NCI-H526 treated with DMSO at 0.1 percent for 48 hours (cell line): ENCODE measurements at places on chromosomes 12 and 14.

GRCh38 chr12:40227447-40227846 lies 2.6 kb downstream of the LRRK2 start:
- DNase-seq = no peak

DNA sequence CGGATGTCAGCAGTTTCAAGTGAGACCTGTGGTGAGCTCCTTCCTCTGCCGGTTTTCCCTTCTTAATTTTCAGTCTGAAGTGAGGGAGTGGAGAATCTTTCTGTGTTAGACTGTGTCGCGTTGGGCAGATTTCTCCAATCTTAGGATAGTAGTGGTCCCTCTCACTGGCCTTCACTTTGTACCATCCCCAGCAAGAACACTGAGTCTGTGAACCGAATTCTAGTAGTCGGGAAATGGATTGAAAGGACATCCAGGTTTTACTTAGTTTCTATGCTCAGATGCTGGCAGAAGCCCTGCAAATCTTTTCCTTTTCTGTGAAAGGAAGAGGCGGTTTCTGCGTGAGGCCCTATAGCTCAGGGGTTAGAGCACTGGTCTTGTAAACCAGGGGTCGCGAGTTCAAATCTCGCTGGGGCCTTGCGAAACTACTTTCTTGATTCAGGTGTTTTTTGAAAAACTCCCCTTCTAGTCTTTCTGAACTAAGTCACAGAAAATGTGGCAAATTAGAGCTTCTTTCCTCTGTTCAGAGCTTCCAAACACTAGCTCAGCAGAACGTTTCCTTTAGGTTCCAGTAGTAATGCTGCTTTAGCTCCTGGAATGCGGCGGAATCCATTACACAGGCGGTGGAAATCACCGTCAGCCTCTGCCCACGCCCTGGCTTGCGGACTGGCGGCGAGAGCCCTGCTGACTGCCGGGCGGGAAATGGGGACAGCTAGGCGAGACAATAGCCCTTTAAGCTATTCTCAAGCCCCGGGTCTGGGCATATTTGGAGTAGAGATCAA lies 2.8 kb upstream of the RNASE4 start:
- DNase-seq = peak; percentile 60

GRCh38 chr12:62291864-62292760 lies 31.9 kb downstream of the USP15 start:
- no peak for DNase-seq

GRCh38 chr12:60863421-60863820 lies 1267.6 kb downstream of the SLC16A7 start:
- DNase-seq = no peak

DNA sequence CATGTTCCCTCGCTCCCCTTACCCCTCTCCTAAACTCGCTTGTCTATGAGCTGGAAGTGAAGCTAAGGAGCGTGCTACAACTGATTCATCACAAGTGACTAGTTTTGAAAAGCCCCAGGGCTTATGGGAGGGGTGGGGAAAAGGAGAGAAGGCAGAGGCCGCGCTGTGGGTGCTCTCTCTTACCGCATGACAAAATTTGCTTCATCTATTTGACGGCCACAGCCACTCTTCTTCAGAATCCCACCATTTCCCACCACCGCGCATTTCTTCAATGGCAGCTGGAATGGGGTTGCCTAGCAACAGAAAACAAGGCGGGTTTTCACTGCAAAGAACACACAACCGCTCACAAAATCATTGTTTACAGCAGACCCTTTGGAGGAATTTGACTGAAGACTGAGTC lies 79.4 kb downstream of the ST8SIA1 start:
- no peak for DNase-seq

DNA sequence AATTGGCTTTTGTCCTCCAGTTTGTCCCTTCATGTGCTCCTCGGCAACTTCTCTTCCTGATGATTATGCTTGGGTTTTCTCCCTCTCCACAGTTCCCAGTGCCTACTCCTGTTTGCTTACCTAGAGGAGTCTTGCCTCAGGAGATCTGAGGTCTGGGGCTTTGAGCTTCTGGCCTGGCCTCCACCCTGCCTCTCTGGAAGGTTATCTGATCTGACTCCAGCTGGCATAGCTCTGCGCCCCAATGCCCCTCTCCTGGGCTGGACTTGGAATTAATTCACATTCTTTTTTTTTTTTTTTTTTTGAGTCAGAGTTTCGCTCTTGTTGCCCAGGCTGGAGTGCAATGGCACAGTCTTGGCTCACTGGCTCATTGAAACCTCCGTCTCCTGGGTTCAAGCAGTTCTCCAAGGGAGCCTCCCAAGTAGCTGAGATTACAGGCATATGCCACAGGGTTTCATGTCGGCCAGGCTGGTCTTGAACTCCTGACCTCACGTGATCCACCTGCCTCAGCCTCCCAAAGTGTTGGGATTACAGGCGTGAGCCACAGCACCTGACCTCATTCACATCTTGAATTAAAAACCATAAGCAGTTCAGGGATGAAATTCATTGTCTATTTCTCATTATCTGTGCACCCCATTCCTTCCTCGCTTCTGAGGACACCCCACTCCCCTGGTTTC lies 33.5 kb downstream of the CFL2 start:
- no peak for DNase-seq

- no peak for DNase-seq
Measured at GRCh38 chr14:62662811-62663455, 382.3 kb downstream of the KCNH5 start.

GRCh38 chr12:2834581-2835491 lies at the start of gene NRIP2:
Gene NRIP2 (minus strand): TSS chr12:2835035. CDS start chr12:2834983, 52 bp downstream.
- DNase-seq = no peak

DNA sequence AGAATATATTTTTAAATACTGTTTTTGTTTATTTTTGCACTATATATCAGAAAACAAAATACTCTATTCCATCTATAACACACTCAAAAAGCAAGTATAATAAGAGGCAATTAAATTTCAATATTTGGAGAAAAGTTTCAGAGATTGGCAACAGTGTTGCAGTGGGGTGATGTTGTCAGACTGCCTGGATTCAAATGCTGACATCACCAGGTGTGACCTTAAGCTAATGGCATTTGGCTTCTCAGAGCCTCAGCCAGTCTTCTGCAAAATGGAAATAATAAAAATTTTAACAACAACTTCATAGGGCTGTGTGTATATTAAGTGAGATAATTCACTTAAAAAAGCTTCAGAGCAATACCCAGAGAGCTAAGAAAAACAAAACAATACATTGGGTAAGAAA lies 74.7 kb downstream of the TMTC1 start:
- DNase-seq = no peak

- DNase-seq = no peak
Measured at GRCh38 chr12:39763890-39764169, 144.2 kb upstream of the ABCD2 start.

DNA sequence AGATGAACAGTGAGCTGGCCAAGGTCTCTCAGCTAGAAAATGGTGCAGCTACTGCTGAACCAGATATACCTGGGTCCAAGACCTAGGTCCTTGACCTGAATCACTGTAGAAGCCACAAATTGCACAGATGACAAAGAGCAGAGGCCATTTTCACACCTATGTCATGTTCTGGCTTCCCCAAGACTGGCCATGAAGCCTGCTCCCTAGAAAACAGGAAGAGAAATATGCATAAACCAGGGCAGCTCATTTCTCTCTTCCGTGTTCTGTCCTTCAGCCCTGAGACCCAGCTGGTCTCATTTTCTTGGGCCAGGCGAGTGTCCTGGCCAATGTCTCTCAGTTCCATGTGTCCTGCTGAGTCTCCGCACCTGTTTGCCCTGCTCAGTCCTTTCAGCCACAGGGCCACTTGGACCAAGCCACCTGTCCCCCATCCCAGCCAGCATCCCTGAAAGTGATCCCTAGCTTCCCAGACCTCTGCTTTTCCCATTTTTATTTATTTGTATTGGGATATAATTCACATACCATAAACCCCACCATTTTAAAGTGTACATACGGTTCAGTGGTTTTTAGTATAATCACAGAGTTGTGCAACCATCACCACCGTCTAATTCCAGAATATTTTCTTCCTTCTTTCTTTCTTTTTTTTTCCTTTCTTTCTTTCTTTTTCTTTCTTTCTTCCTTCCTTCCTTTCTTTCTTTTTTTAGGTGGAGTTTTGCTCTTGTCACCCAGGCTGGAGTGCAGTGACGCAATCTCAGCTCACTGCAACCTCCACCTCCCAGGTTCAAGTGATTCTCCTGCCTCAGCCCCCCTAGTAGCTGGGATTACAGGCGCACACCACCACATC lies 27.0 kb downstream of the P2RX7 start:
- DNase-seq = no peak
